ENCODE measurements at places on chromosomes 6 and 20.
A peak's percentile ranks its signal among the peaks of the same experiment; 100 is the strongest.

- no peak for DNase-seq
These were observed 6.0 kb downstream of the FUCA2 start for GRCh38 chr6:143505537-143505936.

DNA sequence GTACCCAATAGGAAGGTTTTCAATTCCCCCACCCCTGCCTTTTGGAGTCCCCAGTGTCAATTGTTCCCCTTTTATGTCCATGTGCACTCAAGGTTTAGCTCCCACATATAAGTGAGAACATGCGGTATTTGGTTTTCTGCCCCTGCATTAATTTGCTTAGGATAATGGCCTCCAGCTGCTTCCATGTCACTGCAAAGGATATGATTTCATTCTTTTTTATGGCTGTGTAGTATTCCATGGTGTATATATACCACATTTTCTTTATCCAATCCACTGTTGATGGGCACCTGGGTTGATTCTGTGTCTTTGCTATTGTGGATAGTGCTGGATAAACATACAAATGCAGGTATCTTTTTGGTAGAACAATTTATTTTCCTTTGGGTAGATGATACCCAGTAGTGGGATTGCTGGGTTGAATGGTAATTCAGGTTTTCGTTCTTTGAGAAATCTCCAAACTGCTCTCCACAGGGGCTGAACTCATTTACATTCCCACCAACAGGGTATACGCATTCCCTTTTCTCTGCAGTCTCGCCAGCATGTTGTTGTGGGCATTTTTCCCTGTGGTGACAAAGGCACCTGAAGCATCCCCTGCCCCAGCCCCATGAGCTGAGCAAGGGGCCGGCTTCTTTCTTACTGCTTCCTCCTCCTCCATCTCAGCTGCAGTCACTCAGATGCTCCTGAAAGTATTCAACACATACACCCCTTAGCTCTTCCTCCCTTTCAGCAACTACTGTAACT lies 66.7 kb downstream of the ELOVL2 start:
- no peak for DNase-seq

- no peak for DNase-seq
These were observed 348.0 kb downstream of the CDH4 start for GRCh38 chr20:61600016-61600415.

DNA sequence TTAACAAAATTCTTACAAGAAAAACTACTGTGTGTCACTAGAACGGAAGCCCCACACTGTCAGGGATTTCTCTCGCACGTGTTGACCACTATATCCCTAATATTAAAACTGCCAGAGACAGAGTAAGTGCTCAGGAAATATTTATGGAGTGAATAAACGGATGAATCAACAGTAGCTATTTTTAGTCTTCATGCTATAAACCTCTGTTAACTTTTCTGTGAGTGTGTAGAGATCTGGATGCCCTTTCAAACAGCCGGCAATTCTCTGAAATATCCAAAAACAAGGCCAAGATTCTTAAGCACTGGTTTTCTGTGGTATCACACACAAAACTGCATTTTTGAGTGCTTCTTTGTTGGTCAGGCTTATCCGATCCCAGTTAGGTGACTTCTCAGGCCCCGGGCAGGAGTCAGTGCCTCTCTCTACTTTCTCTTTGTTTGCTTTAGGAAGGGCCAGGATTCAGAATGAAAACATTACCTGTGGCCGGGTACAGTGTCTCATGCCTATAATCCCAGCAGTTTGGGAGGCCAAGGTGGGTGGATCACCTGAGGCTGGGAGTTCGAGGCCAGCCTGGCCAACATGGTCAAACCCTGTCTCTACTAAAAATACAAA lies 15.7 kb downstream of the ATP9A start:
- DNase-seq = no peak

DNA sequence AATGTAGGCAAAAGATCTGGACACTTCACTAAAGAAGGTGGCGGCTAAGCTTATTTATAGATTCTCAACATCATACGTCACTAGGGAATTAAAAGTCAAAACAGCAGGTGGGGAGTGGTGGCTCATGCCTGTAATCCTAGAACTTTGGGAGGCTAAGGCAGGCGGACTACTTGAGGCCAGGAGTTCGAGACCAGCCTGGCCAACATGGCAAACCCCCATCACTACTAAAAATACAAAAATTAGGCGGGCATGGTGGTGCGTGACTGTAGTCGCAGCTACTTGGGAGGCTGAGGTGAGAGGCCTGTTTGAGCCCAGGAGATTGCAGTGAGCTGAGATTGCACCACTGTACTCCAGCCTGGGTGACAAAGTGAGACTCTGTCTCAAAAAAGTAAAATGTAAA lies 74.6 kb downstream of the GPX5 start:
- DNase-seq = no peak

DNA sequence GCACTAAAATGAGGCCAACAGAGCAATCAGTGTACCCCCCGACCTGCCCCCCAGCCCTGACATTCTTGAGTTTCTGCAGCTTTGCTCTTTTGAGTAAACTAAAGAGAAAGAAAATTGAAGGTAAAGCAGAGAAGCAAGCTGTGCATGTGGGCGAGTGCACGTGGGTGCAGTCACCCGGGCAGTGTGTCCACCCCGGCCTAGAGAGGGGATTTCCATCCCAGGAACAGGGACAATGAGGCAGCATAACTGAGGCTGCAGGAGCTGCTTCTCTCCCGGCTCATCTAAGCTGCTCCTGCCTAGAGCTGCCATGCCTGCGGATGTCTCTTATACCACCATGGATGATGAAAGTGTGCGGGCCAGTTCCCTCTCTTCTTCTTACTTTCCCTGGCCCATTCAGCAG lies 16.8 kb downstream of the CASS4 start:
- DNase-seq = no peak

DNA sequence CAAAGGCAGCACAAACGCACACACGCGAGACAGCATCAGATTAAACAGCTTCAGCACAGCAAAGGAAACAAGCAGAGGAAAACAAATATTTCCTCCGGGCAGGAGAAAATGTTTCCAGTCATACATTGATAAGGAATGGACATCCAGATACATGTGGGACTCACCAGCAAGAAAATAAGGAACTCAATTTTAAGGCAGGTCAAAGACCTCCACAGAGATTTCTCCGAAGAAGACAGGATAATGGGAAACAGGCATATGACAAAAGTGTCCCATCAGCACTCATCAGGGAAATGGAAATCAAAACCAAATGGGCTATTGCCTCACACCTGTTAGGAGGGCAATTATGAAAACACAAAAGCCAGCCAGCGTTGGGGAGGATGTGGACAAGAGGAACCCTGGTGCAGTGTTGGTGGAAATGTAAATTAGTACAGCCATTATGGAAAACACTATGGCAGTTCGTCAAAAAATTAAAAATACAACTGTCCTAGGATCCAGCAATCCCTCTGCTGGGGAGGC lies 9.7 kb upstream of the SLCO4A1 start:
- no peak for DNase-seq

DNA sequence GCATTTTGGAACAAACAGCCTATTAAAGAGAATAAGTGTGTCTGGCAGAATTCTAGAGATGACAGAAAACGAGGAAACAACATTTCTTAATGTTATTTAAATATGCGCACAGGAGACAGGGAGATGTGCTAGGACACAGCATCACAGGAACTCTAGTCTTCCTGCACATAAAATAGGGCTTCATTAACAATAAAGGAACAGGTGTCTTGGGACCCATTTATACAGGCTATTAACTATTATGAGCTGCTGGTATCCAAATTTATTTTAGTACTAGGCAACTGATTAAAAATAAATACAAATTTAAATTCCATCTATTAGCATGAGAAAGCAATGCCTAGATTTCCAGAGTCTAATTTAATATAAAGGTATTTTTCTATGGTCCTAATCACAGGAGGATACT lies 102.3 kb downstream of the PDSS2 start:
- no peak for DNase-seq

GRCh38 chr6:85127168-85127498 lies 322.8 kb upstream of the NT5E start:
- no peak for DNase-seq

DNA sequence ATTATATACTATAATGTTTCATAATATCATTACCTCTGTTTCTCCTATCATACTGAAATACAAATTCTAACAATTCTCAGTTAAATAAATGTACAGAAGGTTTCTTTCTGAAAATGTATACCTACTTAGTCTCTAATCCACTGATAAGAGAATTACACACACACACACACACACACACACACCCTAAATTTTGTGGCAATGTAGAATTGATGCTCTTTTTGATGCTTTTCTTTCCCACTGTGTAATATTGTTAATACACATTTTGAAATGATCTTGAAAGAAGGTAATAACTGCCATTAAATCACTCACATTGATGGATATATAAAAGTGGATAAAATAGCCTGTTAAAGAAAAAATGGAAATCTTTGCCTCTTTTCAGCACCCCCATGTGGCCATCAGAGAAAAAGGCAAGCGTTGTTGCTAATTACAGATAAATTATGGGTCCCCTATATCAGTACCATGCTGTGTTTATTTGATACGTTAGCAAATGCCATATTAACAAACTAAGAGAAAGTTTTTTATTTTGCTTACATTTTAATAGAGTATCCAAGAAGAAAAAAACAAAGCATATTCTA lies 76.6 kb upstream of the VGLL2 start:
- no peak for DNase-seq

DNA sequence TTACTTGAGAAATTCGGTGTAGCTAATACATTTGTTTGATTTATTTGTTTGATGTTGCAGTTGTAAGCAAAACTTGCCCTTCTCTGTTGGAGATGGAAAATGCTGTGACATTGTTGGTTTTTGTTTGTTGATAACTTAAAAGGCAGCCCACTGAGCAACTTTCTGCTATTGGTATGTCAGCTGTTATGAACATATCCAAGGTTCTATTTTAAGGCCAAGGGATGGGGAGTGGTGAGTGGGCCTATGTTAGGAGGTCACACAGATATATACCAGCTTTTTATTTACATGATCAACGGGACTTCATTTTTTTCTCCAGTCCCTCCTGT lies 5.7 kb downstream of the QKI start:
- no peak for DNase-seq

DNA sequence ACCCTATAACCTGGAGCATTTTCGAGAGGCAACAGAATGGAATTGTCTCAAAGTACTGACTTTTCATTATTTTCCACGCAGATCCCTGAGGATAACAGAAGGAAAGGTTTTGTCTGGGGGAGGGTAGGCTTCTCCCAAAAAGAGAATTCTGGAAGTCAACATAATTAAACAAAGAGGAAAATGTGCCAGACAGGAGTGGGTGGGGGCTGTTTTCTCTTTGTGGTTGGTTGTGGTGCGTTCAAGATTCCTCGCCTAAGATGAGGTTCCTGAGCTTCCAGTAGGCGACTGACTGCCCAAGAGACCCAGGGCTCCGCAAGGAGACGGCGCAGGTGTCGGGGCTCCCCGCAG lies 70.4 kb downstream of the SOX4 start:
- no peak for DNase-seq

GRCh38 chr6:30705620-30706019 lies 11.5 kb downstream of the MDC1 start:
- DNase-seq = no peak

- DNase-seq = peak; percentile 72
These were observed 41.9 kb upstream of the SUPT3H start for GRCh38 chr6:45419571-45420082.

- DNase-seq = no peak
These were observed 923 bp downstream of the IL17A start for GRCh38 chr6:52187098-52187497.

- DNase-seq = no peak
These were observed 282.6 kb downstream of the CDC5L start for GRCh38 chr6:44670146-44670545.

DNA sequence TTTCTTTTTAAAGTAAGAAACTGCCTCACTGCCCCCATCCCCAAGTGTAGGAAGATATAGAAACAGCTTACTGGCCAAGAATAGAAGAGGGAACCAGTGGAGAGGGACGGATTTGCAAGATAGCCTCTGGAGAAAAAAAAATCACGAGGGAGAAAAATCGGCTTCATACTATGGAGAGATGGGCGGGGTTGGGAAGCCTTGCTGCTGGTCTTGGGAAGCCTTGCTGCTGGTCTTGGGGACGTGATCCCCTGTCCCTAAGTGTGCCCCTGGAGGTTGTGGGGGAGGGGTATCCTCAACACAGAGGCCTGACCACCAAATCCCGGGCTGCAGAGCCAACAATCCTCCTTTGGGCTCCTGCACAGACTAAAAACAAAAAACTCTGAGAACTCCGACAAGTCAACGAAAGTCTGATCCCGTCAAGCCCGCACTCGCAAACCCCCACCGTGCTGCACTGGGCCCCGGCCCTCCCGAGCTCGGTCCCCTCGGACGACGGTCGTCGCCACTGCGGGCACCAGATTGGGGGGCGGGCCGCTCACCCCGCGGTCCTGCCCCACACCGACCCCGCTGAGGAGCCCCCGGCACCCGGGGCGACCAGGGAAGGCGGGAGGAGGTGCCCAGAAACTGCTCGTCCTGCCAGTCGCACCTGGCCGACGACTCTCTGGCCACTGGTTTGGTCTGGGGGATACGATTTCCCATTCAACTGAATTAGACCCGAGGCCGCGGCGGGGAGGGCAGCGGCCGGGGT lies 750 bp downstream of the MAP7 start:
- DNase-seq = no peak

DNA sequence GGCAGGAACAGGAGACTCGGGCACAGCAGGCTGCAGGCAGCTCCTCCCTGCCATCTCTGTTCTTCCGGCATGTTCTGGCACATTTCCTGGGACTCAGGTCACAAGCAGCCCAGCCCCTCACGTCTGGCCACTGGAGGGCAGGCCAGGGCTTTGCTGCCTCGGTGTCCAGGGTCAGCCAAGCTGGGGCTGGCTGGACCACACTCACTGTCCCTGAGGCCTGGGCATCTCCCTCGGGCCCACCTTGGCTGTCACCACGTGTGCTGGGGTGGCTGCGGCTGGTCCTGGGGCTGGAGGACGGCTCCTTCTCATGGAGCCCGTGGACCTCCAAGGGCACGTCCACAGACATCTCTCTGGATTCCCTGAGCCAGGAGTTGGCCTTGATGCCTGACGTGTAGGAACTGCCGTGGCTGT lies 18.5 kb downstream of the FRMD1 start:
- no peak for DNase-seq

- DNase-seq = no peak
These were observed at the start of gene RIMS1 for GRCh38 chr6:71886184-71887005. Gene RIMS1 (plus strand): TSS chr6:71886550. CDS start chr6:71887024, 474 bp downstream.

DNA sequence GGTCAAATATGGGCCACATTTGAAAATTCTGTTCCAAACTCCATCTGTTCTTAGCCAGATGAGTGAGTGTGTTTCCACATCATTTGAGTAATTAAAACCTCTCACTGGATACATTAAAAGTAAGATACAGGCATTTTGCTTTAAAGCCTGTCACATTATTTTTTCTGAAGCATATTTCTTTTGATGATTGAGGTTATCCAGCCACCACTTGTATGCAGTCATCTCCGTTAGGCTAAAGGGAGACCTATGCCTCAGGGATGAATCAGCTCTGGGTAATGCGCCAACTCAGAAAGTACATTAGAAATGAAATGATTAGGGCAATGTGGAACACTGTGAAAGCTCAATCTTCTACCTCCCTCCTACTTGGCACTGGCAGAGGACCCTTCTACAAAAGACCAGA lies 90.7 kb downstream of the SNAP25 start:
- no peak for DNase-seq
